Uterus (tissue), 4 donors: ENCODE measurements at places on chromosomes 7 and 10.

GRCh38 chr7:143434660-143435059, 8.6 kb upstream of the TAS2R60 start:
- DNase-seq = no peak

GRCh38 chr7:4204513-4205165, 477.5 kb upstream of the FOXK1 start:
- DNase-seq = no peak

GRCh38 chr7:55642266-55642665, 70.0 kb upstream of the VOPP1 start:
- no peak for DNase-seq

DNA sequence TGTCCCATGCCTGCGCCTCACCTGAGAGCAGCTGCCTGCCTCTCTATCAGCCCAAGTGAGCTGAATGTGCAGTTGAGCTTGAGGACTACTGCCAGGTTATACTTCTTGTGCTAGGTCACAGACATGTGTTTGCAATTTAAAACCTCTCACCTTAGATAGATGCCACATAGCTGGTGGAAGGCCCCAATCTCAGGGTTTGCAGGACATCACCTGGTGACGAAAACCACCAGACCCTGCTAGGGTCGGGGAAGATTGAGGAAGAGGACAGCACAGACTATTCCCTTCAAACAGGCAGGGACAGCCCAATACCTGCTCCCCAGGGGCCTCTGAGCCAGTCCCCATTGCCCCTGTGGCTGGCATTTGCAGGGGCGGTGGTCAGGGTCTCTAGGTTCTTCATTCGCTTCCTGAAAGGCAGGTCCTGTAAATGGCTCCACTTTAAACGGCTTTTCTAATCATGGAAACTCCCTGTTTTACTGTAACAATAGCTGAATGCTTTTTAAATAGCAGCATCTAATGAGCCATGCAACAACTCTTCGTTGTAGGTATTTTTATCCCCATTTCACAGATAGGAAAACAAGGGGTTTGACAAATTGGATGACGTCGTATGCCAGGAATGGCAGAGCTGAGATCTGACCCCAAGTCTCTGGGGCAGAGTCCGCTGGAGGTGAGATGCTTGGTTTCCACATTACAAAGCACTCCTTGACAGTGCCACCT, 80.1 kb downstream of the EMX2 start:
- DNase-seq = no peak

- peak; percentile 66 for DNase-seq
Measured at GRCh38 chr10:12741360-12741804, 260.1 kb downstream of the CCDC3 start.

- DNase-seq = no peak
Measured at GRCh38 chr10:111646021-111646420, 537.5 kb downstream of the GPAM start.

DNA sequence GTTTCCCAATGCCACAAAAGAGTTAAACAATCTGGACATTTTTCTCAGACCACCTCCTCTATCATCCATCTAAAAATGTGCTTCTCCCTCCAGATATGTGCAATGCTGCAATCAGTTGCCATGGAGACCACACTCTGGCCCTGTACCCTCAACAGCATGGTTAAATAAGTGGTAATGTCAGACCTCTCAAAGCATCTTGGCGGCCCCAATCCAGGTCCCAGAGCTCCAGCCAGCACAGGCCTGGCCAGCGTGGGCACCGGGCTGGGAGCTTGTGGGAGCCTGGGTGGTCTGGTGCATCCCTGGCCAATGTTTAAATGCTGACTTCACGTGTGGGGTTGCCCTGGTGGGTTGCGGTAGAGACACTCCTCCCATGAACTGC, 362.9 kb upstream of the ZNF32 start:
- DNase-seq = no peak

GRCh38 chr10:14438057-14438456, 107.3 kb upstream of the FRMD4A start:
- DNase-seq = no peak

DNA sequence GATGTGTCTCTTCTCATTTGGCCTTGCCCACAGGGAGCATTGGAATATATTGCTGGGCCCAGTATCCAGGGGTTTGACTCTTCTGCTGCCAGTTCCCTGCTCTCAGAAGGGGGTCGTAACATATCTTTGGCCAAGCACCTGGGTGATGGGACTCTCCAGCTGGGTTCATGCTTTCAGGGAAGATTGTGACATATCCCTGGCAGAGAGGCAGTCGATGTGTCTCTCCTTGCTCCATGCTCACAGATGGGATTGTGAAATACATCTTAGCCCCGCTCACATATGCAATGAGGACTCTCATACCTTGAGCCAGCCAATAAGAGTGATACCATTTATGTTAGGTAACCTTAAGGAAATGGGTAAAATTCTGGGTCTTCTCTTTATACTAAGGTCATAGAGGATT, 39.2 kb upstream of the ZNF680 start:
- no peak for DNase-seq

GRCh38 chr7:148474481-148475025, 116.0 kb upstream of the C7orf33 start:
- no peak for DNase-seq

DNA sequence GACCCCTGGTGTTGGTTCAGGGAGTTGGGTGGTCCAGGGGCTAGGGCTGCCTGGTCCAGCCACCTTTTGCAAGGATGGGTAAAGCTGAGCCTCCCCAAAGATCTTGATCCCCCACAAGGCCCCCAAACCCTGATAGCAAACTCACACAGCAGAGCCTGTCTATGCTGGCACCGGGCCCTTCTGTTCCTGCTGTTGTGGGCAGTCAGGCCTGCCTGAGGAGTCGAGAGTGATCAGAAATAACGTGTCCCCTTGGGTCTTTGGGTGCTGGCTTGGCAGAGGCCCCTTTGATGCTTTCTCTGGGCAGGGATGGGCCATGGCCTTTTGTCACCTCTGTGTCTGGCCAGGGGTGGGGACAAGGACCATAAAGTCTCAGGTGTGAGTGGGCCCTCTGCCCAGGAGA, 715 bp upstream of the MUC12 start:
- DNase-seq = no peak

- DNase-seq = peak; percentile 72
Measured at GRCh38 chr10:35643151-35644049, 1.3 kb upstream of the FZD8 start.

DNA sequence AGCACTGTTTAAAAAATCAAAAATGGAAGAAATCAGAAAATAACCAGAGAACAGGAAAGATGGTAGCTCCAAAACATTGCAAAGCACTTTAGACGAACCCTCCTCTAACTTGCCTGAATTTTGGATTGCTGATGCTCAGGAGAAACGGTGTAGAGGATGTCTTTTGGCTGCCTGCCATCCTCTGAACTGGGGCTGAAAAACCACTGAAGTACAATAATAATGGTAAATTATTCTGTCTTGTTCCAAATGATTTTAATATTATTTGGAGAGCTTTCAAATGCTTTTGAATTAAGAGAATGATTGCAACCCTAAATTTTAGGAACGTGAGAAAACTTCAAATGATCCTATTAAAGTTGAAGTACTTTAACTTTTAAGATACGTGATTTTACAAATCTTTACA, 167.3 kb upstream of the SLC13A1 start:
- no peak for DNase-seq

DNA sequence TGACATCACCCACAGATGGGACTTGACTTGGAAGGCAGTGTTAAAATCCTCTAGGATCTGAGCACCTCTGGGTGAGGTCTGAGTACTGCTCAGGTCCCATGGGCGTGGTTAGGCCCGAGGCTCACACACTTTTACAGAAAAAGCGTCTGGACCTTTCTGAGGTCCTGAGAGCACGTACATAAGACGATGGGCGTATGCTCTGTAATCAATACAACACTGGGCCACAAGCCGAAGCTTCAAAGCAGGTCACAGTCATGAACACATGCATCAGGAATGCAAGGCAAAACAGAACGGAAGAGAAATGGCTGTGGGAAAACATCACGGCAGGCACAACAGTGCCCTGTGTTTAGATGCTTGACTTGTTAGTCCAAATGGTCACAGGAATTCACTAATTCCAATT, 112.2 kb downstream of the LARP4B start:
- no peak for DNase-seq

- no peak for DNase-seq
Measured at GRCh38 chr7:22271311-22271710, 85.6 kb downstream of the RAPGEF5 start.

DNA sequence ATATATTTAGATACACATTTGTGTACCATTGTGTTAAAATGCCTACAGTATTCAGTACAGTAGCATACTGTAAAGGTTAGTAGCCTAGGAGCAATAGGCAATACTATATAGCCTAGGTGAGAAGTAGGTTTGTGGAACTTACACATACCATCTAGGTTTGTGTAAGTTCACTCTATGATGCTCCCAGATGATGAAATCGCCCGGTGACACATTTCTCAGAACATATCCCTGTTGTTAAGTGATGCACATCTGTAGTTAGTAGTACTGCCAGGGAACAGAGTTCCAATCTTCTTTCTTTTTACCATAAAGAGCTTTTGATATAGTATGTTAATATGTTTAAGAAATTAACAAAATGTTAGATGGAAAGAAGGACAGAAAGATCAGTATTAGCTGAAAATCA, 138.2 kb downstream of the SNX13 start:
- no peak for DNase-seq

DNA sequence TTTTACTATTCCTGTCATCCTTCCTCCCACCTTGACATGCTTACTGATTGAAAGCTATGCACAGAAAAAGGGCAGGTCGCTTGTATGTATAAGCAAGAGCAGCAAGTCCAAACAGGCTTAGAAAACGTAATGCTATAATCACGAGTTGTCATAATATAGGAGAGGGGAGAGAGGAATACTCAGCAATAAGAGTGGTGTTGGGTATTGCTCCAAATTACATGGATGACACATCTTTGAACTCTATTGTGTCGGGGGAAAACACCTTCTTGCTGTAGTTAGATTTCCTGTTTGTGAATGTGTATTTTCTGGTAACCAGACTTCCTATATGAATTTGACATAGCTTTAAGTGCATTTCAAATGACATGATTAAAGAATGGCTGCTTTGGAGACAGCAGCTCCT, 7.5 kb downstream of the MET start:
- DNase-seq = no peak

GRCh38 chr10:11698691-11699549, 43.3 kb upstream of the ECHDC3 start:
- no peak for DNase-seq

GRCh38 chr10:100656454-100656853, 88.9 kb upstream of the PAX2 start:
- no peak for DNase-seq

DNA sequence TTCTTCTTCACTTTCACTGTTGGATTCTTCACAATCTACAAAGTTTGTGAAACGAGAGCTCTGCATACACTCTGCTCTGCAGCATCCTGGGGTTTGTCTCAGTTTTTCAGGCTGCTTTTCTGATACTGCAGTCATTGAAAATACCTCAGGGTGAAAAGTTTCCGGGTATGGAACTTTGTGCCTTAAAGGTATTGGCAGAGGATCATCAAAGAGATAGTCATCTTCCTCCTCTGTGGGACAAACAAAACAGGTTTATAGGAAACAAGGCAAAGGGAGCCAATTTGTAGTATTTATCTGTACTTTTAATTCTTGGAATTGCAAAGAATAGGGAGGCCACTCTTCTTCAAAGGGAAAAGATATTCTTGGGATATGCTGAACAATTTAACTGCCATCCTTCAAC, 30.4 kb downstream of the SUV39H2 start:
- DNase-seq = no peak

- DNase-seq = no peak
Measured at GRCh38 chr7:47095946-47096345, 486.0 kb downstream of the TNS3 start.

DNA sequence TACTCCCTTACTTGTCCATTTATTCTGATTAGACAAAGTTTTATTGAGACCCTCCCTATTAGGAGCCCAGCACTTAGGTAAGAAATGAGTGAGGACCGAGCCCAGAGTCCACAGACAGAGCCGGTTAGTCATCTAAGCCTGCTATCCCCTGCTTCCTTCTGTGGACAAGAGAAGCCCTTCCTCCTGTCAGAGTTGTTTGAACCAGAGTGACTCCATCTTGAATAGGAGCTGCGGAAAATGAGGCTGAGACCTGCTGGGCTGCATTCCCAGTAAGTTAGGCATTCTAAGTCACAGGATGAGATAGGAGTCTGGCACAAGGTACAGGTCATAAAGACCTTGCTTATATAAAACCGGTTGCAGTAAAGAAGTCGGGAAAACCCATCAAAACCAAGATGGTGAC, 109.1 kb downstream of the CPXM2 start:
- no peak for DNase-seq

DNA sequence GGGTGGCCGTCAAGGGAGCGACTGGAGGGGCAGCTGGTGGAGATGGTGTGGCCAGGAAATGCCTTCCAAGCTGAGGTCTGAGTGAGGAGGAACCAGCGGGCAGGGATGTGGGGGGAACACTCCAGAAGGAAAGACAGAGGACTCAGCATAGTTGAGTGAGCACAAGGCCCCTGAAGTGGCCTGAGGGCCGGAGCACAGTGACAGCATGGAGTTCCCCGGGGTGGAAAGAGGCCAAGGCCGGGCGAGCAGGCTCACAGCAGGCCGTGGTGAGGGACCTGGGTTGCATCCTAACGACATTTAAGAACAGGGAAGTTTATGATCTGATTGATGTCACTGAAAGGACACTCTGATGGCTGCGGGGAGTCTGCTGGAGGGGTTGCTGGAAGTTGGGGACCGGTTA, 48.0 kb downstream of the HTRA1 start:
- no peak for DNase-seq

GRCh38 chr10:21724020-21724589, 190.1 kb downstream of the MLLT10 start:
- DNase-seq = no peak

DNA sequence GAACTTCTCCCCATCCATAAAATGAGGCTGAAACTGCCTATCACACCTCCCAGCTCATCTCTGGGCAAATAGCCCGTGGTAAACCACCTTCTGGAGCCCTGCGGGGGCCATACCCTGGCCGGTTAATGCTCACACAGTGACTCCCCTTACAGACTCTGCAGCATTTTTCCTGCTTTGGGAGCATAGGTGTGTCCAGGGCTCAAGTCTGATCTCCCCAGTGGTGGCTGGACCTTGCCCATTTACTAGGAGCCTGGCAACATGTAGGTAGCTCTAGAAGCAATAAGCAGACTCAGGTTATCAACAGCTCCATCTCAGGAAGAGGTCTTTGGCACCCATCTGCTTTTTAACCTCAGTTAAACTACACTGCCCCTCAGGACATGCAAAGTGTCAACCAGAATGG, 5.5 kb upstream of the CDHR1 start:
- DNase-seq = no peak
